ENCODE measurements at places on chromosomes 12 and 14.
A peak's percentile ranks its signal among the peaks of the same experiment; 100 is the strongest.

DNA sequence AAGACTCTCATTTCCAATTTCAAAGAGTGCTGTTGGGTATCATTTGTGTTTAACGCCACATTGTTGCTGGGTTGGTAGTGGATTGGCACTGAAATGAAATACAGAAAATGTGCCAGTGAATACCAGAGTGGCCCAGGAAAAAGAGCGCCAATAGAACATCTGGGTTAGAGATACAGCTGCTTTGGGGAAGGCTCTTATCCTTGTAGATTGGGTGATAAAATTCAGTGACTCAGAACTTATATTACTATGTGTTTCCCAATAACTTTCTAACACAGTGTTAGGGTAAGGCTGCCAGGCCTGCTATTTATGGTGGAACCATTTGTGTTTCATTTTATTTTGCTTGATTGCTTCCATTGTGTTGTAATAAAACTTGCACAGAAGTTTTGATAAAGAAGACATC lies 168.2 kb upstream of the SSTR1 start:
- DNase-seq, result no peak

- no peak for DNase-seq
These were observed 23.7 kb upstream of the HDAC7 start for GRCh38 chr12:47843226-47843980.

GRCh38 chr14:87967496-87967895 lies 25.5 kb downstream of the GALC start:
- no peak for DNase-seq

DNA sequence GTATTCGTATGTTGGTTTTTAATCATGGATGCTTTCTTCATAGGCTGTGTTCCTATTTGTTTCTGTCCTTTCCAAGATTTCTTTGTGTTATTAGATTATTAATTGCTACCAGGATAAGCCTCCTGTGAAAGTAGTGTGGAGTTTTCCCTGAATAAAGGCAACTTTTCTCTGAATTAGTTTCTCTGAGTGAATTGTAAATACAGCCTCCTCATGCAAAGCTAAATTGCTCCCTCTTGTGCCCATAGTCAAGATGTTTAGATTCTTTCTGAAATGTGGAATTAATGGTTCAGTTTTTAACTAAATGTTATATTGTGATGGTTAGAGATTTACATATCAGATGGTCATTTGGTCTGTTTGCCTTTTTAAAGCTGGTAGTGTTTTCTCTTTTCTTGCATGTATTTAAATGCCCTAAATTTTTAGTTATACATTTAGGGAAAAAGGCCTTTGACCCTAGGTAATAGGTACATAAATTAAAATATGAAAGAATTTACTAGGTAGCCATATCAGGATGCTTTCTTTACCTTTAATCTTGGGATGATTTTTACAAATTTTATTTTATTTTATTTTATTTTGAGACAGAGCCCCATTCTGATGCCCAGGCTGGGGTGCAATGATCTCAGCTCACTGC lies 8.9 kb downstream of the APAF1 start:
- DNase-seq, result peak; percentile 23
